ENCODE measurements at places on chromosomes 12 and 14.

- no peak for DNase-seq
These were observed 2.0 kb upstream of the MYH6 start for GRCh38 chr14:23409966-23410635.

DNA sequence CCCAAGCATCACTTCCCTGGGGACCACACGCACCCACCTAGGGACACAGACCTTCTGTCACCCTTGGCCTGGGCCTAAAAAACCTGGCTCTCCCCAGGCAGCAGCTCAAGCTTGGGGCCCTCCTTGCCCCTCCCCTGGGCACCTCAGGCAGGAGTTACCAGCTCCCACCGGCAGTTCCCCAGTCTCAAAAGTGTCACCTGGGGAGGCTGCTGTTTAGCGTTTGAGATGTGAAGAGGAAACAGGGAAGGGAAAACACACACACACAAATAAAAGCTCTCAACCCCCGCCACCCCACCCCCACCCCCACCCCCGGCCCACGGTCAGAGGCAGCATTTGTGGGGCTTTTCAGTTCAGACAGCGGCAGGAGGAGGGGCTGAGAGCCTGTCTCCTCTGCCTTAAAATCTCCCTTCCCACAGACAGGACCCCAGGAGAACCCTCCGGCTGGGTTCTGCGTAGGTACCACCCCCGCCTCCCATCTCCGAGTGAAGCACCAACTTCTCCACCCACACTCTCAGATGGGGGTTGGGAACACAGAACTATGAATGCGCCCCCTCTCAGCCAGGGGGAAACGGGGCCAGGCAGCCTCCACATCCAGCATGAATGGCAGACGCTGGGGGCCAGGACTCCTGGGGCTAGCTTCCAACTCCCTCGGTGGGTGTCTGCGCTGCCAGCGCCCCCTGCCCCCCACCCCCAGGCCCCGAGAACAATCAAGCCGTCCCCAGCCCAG lies 3.0 kb downstream of the NCOR2 start:
- no peak for DNase-seq

- no peak for DNase-seq
These were observed 112.7 kb downstream of the DICER1 start for GRCh38 chr14:95044463-95045105.

DNA sequence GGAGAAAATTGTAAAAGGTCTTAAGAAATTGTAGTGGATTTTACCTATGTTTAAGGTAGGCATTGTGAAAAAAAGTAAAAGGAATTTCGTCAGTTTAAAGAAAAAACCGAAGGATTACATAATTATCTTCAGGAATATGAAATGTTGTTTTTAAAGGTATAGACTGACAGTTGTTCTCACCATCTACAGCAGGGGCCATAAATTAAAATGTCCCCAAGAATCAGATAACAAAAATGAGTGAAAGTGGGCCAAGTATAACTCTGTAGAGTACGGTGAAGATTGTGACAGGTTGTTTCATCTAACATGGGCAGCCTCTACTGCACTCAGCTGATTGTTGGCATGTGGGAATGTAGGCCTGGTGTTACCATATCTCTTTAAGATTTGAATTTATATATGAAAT lies 38.3 kb downstream of the YLPM1 start:
- DNase-seq = no peak

GRCh38 chr12:49288412-49288853 lies 6.5 kb upstream of the PRPH start:
- peak; percentile 80 for DNase-seq

GRCh38 chr14:104803280-104803911 lies 2.5 kb downstream of the ZBTB42 start:
- DNase-seq = no peak

GRCh38 chr14:60094306-60094897 lies 2.7 kb downstream of the PCNX4 start:
- peak; percentile 56 for DNase-seq

- DNase-seq = no peak
These were observed 15.0 kb downstream of the OTX2 start for GRCh38 chr14:56795284-56795622.
